NCI-H460 (cell line): ENCODE measurements at places on chromosomes 12 and 14. TPM values are rescaled to one million over a fixed set of nuclear protein-coding genes. Genes with fewer than 3 reads are reported as not detected.

GRCh38 chr12:19139615-19140194 lies 10.2 kb downstream of the PLEKHA5 start:
- DNase-seq = no peak

- DNase-seq = no peak
Observed at GRCh38 chr12:29245246-29245645, 96.2 kb downstream of the FAR2 start.

Gene ACOT2
- total RNA-seq = 50.4 and 52.5 TPM in 2 replicates

DNA sequence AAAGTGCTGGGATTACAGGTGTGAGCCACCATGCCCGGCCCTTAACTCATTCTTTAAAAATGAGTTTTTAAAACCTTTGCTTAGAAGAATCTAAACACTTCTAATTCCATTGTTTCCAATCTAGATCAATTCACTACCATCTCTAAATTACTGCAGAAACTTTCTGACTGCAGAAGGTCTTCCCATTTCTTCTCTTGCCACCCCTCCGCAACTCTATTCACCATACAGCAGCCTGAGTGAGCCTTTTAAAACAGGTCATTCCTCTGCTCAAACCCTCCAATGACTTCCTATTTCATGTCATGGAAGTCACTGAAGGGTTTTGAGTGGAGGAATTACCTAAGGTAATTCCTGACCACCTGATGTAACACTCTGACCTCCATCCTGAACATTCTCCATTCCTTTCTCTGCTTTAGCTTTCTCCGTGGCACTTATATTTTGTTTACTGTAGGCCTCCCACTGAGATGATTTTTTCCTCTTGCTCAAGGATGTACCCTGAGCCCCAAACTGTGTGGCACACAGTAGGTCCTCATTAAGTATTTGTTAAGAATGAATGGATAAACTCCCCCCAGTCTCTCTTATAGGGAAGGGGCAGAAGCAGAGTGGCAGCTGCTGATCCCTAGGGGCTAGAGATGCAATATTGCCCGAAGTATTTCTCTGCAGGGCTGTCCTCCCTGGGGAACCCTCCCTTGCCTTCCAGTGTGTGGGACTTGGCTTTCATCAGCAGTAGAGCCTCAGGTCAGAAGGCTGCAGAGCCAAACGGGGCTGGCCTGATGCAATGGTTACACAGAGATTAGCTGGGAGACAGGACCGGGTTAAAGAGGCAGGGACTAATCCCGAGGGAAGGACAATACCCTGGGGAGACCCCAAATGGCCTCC lies 1.2 kb downstream of the DDIT3 start:
- peak; percentile 44 for DNase-seq

DNA sequence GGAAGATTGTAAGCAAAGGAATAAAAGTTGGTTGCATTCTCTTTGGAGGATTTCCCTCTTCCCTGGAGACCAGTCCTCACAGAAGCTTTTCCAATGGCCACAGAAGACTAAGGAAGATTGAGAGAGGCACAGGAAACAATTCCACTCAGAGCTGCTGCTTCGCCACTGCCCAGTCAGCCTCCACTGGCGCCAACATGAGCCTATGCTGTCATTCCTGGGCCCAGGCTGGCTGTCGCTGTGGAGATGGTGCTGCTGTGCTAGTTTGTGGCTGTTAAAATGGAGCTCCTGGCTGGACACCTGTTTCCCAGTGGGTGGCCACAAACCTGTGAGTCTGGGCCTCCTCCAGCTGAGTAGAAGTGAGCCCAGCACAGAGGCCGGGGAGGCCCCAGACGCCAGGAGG lies 6.6 kb downstream of the P2RX7 start:
- no peak for DNase-seq

Gene RNASE7
- total RNA-seq = not detected in 2 replicates

DNA sequence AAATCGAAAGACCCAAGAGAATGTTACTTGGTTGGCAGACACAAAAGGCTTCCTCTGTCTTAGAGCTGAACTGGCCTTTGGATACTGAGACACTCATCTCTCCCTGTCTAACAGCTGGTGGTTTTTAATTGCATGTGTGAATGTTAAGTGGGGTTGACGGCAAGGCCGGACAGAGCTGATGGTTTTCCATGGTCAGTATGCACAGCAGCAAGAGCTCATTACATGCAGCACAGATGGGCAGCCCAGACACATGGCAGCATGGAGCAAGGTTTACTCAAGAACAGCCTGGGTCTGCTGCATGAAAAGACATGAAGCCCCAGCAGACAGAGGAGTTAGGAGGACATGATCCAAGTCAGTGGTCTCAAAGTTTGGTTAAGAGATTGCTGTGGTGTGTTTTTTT lies 27.8 kb upstream of the CACNA2D4 start:
- DNase-seq = no peak

DNA sequence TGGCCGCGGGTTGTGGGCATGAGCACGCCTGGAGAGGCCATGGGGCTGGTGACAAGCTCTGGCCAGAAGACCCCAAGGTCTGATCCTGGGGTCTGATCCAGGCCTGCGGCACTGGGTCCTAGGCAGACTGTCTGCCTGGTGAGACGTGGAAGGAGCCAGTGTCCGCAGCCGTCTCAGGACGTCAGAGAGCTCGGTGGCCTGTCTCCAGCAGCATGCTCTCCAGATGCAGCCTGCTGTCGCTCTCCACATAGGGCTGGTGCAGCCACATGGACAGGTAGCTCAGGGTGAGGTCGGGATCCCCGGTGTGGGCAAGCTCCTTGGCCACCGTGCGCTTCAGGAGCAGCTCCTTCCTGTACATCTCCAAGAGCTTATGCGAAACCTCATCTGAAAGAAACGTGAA lies 14.3 kb downstream of the CINP start:
- DNase-seq = no peak

DNA sequence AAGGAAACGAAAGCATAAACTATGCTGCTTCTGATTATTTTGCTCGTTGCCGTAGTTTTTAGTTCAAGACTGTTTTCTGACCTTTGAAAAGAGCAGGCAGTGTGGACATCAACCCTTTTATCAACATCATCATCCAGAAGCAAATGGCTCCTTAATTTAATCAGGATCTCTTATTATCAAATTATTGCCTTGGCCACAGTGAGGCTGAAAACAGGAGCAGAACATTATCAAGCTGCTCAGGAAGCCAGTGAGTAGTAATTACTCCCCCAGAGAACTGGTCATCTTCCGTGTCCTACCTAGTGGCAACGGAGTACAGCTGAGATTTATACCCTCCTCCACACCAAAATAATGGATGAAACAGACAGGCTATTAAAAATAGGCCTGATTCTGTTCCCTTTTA lies 2.2 kb upstream of the DIABLO start:
- DNase-seq = no peak

DNA sequence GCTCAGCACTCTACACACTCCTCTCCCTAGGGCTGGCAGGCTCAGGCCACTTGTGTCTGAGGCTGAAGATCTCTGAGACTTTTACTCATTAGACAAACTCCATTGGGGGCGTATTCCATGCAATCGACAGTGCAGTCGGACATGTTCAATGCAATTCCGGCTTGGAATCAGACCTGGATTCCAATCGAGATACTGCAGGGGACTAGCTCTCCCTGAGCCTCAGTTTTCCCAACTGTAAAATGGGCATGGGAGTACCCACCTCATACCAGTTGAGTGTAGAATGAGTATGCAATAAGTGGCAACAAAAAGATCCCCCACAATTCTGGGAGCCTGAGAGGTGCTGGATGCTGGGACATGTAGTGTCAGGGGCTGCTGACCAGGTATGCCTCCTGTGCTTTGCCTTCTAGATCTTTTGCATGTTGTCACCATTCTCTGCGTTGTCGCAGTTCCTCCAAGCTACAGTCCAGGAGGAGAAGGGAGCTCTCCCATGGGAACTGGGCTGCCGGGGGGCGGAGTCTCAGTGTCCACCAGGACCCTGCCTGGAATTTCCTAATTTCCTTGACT lies 8.3 kb downstream of the TTC6 start:
- no peak for DNase-seq

GRCh38 chr14:42112108-42112507 lies 505.4 kb downstream of the LRFN5 start:
- DNase-seq = no peak

Gene BBS10
- total RNA-seq = 16.0 and 19.6 TPM in 2 replicates

- DNase-seq = no peak
Observed at GRCh38 chr12:74408601-74409166, 129.0 kb upstream of the ATXN7L3B start.

DNA sequence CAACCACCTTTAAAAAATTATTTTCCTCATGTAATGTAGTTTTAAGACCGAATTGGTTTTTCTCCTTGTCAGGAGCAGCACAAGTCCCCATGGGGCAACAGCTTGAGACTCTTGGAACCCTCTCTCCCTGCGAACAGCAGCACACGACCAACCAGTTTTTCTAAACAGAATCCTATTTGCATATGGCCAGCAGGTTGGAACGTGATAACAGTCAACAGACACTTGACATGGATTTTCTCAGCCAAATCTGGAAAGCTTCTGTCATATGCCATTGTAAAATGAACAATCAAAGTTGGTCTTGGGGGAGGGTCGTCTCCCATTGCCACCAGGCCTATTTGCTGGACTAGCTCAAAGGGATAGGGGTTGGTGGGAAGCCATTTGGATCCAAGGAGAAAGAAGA lies 1915.0 kb upstream of the FLRT2 start:
- DNase-seq = no peak

GRCh38 chr12:112664569-112664968 lies 127.0 kb upstream of the RPH3A start:
- DNase-seq = peak; percentile 13

DNA sequence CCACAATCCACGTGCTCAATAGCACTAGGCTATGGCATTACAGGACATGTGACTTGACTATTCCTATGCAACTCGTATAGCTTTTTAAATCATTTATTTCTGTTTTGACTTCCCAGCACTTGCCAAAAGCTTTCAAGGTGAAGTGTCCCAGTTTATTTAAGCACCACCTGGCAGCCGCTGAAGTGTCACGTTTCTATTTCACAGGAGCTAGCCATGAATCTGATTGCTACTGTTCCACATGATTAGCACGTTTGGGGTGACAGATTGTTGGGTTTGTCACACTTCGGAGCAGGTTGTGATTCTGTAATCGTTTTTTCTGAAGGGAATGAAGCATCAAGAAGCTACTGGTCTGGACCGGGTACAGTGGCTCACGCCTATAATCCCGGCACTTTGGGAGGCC lies 39.9 kb upstream of the BICDL1 start:
- DNase-seq = no peak

- no peak for DNase-seq
Observed at GRCh38 chr12:65876161-65876560, 51.9 kb downstream of the HMGA2 start.

DNA sequence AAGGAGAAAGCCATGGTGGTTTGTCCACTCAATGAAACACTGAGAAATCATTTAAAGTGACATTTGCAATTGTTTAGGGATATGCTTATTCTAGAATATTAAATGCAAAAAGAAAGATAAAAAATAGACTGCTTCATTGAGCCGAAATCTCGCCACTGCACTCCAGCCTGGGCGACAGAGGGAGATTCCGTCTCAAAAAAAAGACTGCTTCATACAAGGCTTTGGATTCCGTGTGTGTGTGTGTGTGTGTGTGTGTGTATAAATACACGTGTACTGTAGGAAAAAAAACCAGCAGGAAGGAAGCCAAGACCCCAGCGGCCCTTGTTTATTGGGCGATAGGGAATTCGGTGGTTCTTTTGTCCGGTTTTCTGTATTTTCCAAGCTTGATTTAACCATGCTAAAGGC lies 3.2 kb upstream of the ZNF839 start:
- DNase-seq = no peak

Gene SRGAP1
- 10.7 and 10.9 TPM in 2 replicates for total RNA-seq

GRCh38 chr14:29451941-29452340 lies 475.7 kb downstream of the PRKD1 start:
- no peak for DNase-seq

DNA sequence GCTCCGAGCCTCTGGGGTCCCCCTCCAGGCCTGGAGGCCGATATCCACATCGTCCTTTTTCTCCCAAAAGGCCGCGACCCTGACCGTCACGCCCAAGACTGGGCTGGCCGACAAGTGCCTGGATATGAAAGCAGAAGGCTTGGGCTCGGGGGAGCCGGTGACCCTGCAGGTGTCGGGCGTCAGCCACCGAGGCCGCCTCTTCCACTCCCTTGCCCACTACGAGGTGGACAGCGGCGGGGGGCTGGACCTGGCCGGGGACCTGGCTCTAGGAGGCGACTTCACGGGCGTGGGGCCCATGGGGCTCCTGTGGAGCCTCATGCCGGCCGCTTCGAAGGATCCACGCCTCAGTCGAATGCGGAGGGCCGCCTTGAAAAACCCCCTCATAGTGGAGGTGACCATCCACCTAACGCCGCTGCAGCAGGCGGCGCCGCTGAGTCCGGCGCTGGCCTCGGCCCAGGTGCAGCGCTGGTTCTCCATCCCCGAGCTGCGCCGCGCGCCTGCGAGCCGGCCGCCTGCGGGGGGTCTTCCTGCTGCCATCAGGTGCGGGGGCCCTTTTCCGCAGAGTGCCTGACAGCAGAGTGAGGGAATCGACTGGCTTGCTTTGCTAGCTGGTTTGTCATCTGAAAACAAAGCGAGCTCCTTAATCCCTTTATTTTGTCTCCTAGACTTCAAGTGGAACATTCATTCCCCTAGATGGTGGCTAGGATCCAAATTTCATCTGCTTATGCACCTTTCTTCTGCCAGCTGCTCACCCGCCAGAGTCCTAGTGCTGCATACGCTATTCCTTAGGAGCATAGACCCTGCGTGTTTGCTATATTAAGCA lies 10.6 kb upstream of the DNAL1 start:
- no peak for DNase-seq

DNA sequence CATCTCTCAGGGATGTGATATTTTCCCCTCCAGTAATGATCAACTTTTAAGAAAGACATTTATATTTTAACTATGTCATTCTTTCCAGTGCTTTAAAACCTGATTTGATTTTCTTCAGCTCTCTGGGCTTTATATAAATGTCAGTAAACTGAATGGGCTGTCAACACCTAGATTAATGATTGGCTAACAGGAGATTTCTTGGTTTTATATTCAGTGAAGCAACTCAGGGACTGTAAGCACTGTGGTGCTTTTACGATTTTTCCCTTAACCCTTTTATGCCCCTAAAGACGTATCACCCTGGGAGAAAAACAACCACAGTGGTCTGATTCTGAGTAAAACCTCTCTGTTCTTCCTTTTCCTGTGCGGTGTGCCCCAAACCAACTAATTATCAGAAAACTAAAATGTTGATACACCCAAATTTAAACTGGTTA lies 38.0 kb downstream of the PTGER2 start:
- DNase-seq = no peak

GRCh38 chr12:31589904-31590641 lies 863 bp downstream of the DENND5B start:
- DNase-seq = peak; percentile 50

GRCh38 chr12:2764398-2764797 lies 30.4 kb upstream of the FKBP4 start:
- no peak for DNase-seq

Gene GPR65
- 80.6 and 86.0 TPM in 2 replicates for total RNA-seq

Gene RACGAP1
- 77.2 and 90.6 TPM in 2 replicates for total RNA-seq
